ENCODE measurements at places on chromosomes 1 and 21.

GRCh38 chr21:44509539-44509938 lies 30.5 kb downstream of the KRTAP10-1 start:
- DNase-seq = peak; percentile 71

GRCh38 chr1:32071758-32072621 lies 749 bp upstream of the TMEM39B start:
- DNase-seq = no peak

- DNase-seq = no peak
These were observed 24.8 kb downstream of the A3GALT2 start for GRCh38 chr1:33296082-33296458.

DNA sequence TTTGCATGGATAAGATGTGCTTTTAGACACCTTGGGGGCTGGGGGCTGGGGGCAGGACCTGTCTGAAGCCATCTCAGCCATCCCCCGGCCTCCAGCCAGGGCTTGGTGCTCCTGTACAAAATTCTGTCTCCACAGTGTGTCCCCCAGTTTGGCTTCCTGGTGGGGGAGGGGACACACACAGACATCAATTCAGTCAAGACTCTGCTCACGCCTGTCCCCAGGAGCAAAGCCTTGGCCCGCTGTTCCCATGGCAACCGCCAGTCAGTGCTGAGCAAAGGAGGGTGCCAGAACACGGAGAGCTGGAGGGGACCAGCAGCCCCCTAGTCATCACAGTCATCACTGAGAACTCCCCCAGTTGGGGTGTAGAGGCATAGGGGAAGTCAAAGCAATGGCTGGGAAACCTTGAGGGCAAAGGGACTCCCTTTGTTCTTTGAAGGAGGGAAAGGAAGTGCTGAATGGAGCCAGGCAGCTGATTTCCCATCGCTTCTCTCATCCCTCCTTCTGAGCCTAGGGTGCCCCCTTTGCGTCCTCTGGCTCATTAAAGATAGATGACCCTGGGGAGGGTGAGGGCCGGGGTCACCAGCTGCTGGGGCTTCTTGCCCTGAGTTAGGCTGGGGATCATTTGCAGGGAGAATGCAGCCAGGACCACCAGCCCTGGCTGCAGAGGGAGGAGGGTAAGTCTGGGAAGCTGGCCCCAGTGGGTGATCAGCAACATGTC lies 134.9 kb upstream of the IPO9 start:
- DNase-seq = no peak

- DNase-seq = no peak
These were observed 41.3 kb upstream of the PLA2G5 start for GRCh38 chr1:20028726-20029125.

- DNase-seq = peak; percentile 88
These were observed 820 bp upstream of the TTF2 start for GRCh38 chr1:117059334-117059677.

GRCh38 chr1:161176468-161177111 lies 717 bp downstream of the B4GALT3 start:
- no peak for DNase-seq

DNA sequence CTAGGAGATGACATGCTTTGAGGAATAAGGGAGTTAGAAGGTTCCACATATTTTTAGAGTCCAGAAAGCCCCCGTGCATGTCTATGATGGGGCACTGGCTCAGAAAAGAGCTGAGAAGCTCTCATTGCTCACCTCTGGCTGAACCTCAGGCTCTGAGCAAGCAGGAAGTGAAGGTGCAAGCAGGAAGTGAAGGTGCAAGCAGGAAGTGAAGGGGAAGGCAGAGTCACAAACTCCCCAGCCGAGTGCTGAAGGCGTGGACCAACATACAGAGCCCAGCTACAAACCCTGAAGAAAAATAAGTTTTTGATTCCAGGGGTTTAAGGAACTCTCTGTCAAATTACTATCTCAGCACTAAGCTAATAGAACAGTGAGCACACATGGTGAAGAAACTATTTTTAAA lies 7.0 kb downstream of the KRTAP10-8 start:
- peak; percentile 52 for DNase-seq

DNA sequence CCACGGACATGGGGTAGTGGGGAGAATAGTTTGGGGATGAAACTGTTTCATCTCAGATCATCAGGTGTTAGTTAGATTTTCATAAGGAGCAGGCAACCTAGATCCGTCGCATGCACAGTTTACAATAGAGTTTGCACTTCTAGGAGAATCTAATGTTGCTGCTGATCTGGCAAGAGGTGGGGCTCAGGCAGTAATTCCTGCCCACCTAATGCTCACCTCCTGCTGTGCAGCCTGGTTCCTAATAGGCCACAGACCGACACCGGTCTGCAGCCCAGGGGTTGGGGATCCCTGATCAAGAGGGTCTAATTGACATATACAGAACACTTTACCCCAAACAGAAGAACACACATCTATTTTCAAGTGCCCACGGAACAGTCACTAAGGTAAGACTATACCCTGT lies 275.1 kb downstream of the PTPRU start:
- DNase-seq = no peak

DNA sequence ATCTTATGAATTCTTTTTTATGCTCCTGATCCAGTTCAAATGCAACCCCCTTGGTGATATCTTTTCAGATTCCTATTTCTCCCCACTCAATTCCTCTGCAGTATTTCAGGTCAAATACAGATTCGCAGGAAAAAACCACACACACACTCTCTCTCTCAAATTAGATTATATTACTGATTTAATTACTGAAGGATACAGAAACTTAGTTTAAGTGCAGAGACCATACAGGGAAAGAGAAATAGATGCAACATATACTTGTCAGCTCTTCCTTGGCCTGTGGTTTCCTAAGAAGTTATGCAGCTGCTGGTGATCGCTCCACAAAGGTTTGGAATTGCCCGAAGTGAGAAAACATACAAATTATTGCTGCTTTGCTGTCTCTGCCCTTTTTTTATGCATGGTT lies 400.9 kb downstream of the AGBL4 start:
- DNase-seq = no peak

- no peak for DNase-seq
These were observed 220.0 kb downstream of the SETD4 start for GRCh38 chr21:35840197-35840799.

DNA sequence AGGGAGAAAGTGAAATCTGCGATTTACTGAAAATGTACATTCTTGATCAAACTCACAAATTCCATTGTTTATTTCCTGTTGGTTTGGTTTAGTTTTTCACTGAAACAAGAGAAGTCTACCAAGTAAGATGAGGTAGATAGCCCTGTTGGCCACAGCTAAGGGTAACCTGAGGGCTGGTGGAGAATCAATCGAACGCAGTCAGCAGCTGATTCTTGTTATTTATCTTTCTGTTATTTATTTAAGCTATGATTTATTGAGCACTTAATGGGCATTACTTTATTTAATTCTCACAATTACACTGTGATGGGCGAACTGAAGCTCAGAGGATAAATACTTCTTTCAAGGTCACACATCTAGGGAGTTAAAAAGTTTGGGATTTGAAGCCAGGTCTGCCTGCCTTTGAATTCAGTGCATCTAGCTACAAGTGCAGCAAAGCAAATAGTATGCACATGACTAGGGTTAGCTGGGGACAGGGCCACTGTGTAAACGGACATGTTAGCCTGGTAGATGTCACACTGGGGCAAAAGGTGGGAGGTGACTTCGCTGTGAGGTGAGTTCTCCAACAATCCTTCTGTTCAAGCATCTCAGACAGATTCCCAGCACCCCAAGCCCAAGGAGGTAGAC lies 106.5 kb upstream of the GADD45A start:
- no peak for DNase-seq

DNA sequence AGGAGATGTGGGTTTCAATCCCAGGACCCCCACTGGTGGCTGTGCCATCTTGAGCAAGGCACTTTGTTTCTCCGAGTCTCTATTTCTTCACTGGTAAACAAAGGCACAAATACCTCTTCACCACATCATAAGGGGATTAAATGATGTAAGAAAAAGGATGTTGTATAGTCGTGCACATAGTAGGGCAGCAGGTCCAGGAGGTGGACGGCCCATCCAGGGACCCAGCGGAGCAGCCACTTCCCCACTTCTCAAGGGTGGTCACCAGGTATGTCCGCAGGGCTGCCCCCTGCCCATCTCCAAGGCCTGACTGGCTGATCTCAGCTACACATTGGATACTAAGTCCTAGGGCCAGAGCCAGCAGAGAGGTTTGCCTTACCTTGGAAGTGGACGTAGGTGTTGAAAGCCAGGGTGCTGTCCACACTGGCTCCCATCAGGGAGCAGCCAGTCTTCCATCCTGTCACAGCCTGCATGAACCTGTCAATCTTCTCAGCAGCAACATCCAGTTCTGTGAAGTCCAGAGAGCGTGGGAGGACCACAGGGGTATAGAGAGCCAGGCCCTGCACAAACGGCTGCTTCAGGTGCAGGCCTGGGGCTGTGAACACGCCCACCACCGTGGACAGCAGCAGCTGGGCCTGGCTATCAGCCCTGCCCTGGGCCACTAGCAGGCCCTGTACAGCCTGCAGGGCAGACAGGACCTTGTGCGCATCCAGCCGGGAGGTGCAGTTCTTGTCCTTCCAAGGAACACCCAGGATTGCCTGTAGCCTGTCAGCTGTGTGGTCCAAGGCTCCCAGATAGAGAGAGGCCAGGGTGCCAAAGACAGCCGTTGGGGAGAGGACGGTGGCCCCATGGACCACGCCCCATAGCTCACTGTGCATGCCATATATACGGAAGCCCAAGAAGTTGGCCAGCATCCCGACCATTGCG lies 4.0 kb downstream of the AGT start:
- no peak for DNase-seq

GRCh38 chr1:211939876-211940468 lies 95.4 kb downstream of the INTS7 start:
- DNase-seq = peak; percentile 73

GRCh38 chr1:89262643-89263042 lies 10.0 kb downstream of the GBP5 start:
- no peak for DNase-seq

- peak; percentile 53 for DNase-seq
These were observed 944 bp upstream of the AGO3 start for GRCh38 chr1:35929730-35930592.

DNA sequence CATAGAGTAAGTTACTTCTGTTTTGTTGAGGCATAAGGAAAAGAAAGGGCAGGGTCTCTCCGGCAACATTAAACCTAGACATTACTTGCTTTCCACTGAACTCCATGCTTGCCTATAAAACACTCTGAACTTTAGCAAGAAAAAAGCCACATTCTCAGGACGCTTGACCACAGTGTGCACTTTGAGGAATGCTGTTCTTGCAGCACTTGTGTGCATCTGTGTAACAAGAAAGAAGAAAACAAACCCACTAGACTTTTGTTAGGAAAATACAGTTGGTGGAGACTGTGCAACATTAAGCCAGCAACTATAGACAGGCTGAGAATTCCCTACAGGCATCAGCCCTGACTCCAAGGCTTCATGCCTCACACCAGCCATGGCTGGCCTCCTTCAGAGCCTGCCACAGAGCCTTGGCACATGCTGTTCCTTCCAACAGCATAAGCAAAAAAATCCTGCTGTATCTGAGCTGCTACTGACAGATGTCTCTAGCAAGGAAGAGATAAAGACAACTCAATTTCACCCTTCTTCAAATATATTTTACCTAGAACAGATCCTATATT lies 5.8 kb downstream of the PDZK1 start:
- no peak for DNase-seq

- DNase-seq = no peak
These were observed 33.5 kb downstream of the CYYR1 start for GRCh38 chr21:26539566-26539965.
